ENCODE measurements at places on chromosomes 5 and 9.
A peak's percentile ranks its signal among the peaks of the same experiment; 100 is the strongest.

- no peak for DNase-seq
Measured at GRCh38 chr5:124889486-124889825, 143.0 kb upstream of the ZNF608 start.

GRCh38 chr9:137757139-137757538, 120.4 kb upstream of the CACNA1B start:
- DNase-seq: no peak

- DNase-seq: no peak
Measured at GRCh38 chr5:151670953-151671636, 15.6 kb downstream of the SPARC start.

DNA sequence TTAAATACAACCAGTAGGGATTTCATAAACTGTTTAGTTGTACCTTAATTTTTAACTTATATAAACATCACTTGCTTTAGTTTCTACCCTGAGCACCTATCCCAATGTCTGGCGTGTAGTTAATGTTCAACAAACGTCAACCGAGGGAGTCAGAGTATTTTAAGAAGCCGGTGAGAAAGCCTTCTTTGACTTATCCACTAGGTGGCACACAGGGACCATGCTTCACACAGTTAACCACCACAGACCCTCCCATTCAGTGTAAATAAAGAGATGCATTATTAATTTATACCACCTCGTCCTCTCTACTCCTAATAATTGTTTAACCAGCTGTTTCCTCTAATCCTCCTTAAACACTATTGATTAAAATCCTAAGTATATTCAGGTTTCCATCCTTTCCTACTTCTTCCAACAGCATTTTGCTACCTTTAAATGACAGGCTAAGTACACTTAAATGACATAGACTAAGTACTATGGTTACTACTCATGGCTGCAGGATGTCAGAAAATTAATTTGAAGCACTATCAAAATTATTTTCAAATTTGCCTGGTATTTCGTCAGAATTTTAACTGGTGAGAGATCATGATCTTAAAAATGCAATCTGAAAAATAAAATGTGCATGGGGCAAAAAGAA, 2.3 kb downstream of the HAPLN1 start:
- peak; percentile 47 for DNase-seq

GRCh38 chr5:106854922-106855321, 815.8 kb downstream of the EFNA5 start:
- no peak for DNase-seq

DNA sequence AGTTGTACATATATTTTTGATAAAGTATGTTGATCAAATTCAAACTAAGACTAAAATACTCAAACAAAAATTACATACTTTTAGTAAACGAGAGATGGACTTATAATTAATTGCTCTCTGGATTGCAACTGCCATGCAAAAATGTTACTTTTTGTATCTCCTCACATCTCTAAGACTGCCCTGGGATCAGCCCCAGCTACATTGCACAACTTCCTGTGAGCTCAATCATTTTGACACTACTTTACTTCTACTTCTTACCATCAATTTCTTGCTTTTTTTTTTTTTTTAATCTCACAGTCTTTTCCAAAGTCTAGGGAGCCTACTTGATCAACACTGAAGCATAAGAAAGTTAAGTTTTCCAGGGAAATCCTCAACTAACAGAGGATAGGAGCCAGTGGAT, 506.0 kb upstream of the CDH10 start:
- DNase-seq: no peak

DNA sequence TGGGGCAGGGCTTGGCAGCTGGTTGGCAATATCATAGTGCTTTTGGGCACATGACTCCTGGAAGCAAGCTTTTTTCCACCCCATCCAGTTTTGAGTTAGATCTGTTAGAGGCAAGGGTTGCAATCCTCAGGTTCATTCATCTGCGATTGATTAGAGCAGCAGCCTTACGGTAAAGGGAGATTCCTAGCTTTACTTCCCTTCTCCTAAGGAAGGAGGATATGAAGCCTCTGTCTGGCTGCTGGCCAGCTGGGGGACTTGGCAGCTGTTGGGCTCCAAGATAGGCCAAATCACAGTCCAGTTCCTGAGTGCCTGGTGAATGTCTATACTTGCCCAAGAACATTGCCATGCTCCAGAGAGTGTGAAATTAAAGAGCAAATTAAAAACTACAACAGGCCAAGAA, 113.4 kb upstream of the CCNH start:
- DNase-seq: no peak

- no peak for DNase-seq
Measured at GRCh38 chr9:97543561-97543960, 42.1 kb downstream of the TMOD1 start.

GRCh38 chr5:72077390-72077789, 29.9 kb upstream of the MAP1B start:
- DNase-seq: no peak

DNA sequence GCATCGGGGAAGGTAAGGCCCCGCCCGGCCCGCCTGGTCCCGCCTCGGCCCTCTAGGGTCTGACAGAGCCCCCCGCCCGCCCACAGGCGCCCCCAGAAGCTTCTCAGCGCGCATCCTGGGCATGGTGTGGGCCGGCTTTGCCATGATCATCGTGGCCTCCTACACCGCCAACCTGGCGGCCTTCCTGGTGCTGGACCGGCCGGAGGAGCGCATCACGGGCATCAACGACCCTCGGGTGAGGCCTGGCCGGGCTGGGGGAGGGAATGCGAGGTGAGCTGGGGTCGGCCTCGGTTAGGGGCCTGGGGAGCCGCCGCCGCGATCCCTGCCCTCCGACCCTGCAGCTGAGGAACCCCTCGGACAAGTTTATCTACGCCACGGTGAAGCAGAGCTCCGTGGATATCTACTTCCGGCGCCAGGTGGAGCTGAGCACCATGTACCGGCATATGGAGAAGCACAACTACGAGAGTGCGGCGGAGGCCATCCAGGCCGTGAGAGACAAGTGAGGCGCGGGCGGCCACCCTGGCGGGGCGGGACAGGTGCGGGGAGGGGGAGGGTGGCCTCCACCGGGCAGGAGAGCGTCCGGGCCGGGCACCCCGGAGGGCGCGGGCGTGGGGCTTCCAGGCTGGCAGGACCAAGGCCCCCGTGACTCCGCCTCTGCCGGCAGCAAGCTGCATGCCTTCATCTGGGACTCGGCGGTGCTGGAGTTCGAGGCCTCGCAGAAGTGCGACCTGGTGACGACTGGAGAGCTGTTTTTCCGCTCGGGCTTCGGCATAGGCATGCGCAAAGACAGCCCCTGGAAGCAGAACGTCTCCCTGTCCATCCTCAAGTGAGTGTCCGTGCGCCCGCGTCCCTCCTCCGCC, 7.1 kb downstream of the LRRC26 start:
- peak; percentile 41 for DNase-seq

GRCh38 chr5:101937041-101937440, 359.0 kb downstream of the SLCO4C1 start:
- DNase-seq: no peak

DNA sequence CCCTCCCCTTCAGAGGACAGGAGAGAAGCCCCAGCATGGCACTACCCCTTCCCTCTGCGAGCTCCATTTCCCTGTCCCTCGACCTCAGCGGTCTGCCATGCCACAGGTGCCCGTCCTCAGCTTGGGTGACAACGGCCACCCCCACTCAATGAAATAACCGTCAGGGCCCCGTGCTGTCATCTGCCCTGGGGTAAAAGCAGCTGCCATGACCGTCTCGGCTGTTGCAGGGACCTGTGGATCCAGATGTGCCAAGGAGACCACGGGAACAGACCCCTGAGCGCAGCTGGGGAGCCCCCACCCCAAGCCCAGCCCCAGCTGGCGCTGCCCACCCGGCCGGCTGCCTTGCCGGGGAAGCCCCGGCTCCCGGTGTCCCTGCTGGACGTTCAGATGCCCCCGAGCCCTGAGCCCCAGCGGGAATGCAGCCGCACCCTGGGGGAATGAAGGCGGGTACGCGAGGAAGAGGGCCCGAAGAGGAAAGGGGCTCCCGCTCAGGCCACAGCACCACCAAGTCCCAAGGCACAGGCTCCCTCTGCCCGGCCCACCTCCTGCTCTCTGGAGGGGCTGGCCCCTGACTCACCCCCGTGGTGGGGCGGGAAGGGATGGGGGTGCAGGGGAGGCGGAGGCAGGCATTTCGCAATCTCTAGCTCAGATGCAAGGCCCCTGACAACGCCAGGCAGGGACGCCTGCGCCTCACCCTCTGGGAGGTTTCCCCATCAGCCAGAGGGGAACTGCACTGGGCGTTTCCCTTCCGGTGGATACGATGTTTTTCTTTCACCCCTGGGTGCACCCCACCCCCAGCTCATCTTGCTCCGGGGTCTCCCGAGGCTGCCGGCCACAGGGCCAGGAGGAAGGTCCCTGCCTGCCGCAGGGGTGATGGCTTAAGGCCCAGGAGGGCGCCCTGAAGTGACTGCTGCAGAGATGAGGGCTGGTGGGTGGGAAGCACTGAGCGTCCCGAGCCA, 49.2 kb downstream of the NACC2 start:
- DNase-seq: no peak

- no peak for DNase-seq
Measured at GRCh38 chr9:87873607-87874303, 8.9 kb upstream of the SPATA31E1 start.

GRCh38 chr9:124264823-124265233, 7.1 kb downstream of the NEK6 start:
- DNase-seq: no peak

- no peak for DNase-seq
Measured at GRCh38 chr9:92290785-92291429, 2.6 kb downstream of the IARS1 start.

- DNase-seq: peak; percentile 75
Measured at GRCh38 chr5:136424835-136425584, 59.7 kb upstream of the TRPC7 start.

DNA sequence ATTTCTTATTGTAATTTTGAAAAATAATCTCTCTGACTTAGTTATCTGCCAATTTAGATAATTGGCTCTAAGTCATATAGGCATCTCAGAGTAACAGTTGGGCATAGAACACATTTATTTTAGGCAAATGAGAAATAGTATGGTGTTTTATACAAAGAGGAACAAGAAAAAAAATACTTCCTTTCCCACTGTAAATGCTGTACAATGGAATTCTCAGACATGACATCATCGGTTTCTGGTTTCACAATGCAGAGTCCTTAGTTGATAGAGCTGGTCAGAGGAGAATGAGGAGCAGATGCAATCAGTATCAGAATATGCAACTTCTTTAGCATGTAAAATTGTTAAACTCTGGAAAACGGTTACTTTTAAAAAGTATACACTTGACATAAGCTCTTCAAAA, 49.4 kb downstream of the PLK2 start:
- DNase-seq: no peak

DNA sequence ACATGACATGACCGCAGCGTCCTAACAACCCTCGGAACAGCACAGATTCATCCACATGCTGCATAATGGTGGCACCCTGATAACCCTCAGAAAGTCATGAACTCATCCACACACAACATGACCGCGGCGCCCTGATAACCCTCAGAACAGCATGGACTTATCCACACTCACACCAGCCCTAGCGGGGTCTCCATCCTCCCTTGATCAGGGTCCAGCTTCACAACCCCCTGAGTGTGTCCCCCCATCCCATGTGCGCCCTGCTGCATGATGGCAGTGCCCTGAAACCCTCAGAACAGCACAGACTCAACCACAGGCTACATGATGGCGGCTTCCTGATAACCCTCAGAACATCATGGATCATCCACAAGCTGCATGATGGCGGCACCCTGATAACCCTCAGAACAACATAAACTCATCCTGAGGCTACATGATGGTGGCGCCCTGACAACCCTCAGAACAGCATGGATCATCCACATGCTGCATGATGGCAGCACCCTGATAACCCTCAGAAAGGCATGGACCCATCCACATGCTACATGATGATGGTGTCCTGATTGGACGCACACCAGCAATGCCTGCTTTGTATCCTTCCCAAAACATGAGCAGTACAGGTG, 28.3 kb downstream of the SLC6A3 start:
- DNase-seq: no peak

DNA sequence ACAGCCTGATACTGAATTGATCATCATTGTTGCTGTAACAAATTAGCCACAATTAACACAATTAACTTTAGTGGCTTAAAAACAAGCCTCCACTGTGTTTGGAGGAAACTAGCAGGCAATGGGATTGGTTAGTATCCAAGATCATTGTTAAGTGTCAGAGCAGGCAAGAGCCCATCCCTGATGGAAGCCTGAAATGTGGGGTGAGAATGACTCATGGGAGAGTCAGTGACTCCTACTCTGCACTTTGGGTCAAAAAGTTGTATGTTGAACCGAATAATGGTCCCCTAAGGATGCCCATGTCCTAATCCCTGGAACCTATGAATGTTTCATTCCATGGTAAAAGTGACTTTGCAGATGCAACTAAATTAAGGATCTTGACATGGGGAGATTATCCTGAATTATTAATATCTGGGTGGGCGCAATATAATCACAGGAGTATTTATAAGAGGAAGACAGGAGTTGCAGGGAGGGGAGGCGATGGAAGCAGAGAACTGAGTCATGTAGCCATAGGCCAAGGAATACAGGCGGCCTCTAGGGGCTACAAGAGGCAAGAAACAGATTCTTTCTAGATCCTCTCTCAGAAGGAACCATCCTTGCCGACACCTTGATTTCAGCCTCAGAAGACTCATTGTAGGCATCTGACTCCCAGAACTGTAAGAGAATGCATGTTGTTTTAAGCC, 28.8 kb downstream of the ALG2 start:
- no peak for DNase-seq

- no peak for DNase-seq
Measured at GRCh38 chr5:11477786-11478185, 426.5 kb downstream of the CTNND2 start.

DNA sequence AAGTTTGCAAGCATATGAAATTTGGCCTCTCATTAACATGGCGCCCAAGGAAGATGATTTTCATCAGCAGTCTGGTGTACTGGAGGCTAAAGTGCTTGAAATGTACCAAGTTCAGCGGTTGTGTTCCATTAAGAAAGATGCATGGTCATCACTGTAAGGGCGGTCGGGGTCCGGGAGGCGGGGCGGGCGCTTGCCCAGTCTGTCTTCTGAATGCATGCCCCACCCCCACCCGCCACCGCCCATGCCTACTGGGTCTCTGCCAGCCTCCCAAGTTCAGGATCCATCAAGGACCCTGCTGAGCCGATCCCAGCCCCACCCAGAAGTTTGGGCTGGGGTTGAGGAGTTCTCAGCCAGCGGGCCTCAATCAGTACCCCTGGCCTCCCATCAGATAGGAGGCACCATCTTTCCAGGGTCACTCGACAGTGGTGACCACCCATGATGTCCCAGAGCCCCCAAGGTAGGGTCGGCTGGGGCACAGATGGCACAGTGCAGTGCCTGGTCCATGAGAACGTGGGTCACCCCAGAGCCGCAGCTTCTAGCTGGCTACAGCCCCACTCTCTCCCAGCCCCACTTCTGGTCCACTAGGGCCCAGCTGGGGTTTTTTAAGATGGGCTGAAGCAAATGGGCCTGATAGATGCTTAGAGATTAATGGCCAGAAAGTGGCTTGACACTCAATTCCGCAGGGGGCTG, 24.4 kb upstream of the PRDM12 start:
- DNase-seq: no peak

- DNase-seq: peak; percentile 36
Measured at GRCh38 chr5:373710-374602, 52.4 kb downstream of the AHRR start.

- no peak for DNase-seq
Measured at GRCh38 chr5:23675456-23675855, 168.0 kb downstream of the PRDM9 start.

Data from NCI-H2029 (cell line).